ENCODE measurements at places on chromosomes 1 and 21.

GRCh38 chr1:38831731-38832369 lies 27.7 kb downstream of the RRAGC start:
- no peak for DNase-seq

DNA sequence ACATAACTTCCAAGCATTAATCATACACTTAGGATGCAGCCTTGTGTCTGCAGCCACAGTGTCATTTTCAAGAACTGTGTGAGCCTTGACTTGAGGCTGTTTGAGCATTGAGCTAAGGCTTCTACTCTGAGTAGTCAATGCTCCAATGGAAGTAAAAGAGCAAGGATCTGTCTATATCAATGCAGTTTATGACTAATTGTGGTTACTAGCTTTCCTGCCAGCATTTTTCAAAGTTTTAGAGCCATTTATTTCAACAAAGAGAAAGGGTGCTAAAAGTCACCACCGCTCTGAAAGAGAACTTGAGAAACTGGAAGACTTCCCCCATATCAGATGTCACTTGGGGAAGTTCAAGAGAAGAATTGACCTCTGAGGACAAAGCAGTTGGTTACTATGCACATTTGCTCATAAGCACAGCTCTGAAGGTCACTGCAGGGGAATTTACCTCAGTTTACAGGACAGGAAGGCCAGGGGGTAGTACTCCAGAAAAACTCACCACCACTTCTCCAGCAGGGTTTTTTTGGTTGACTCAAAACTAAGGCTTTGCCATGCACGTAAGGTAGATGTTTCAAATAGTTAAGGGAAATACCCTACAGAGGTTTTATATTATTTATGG lies 24.5 kb upstream of the RGS1 start:
- DNase-seq, result peak; percentile 74

DNA sequence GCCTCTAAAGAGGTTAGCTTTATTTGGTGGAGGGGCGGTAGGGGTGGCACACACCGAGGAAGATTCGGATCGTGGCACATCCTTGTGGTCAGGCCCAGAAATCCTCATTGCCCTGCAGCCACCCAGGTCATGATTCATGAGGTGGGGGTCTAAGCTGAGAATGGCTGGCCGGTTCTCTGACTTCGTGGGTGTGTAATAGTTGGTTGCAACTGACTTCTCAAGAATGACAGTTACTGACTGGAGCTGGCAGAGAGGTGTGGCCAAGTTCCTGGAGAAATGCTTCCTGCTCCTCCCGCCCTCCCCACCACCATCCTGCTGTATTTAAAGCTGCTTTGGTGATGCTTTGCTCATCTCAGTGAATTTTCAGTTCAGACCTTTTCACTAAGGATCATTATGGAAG lies 198.6 kb downstream of the KIF26B start:
- DNase-seq, result no peak

DNA sequence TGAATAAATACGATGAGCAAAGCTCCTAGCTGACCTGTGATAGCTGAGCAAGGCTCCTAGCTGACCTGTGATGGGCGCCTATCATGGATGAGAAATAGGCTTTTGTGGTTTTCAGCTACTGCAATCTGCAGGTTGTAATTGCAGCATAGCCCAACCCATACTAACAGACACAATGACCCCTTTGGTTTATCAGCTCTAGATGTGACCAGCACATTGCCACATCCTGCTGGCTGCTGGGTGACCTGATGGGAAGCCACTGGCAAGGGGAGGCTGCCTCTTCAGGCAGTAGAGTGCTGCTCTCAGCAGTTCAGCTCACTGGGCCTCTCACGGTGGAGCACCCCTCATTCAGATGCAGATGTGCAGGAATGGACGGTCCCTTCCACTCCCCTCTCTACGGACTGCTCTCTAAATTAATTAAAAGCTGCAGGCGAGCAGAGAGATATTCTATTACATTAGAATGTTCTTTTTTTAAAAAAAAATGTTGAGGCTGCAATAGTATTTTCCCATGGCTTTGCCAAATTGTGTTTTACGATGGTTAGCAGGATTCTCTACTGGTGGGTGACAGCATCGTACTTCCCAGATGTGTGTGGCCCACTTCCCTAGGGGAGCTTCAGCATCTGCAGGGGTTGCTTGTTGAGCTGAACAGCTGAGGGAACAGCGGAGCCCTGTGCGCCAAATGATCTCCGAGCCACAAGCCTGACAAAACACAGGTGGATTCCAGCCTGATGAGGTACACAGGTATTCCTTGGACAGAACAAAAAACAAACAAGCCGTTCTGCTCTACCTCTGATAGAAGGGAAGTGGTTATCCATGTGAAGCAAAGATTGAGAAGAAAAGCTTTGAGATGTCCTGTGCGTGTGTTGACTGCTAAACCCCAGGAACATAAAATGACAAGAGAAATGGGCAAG lies 65.0 kb downstream of the SYT6 start:
- no peak for DNase-seq

- peak; percentile 46 for DNase-seq
Measured at GRCh38 chr1:1324524-1325287, at the start of the genes CPTP and INTS11. Gene CPTP, plus strand, starts transcription at chr1:1324802. Its CDS starts 2,109 bp downstream, at chr1:1326911. Gene INTS11, minus strand, starts transcription at chr1:1324660. Its CDS starts 52 bp downstream, at chr1:1324608.

DNA sequence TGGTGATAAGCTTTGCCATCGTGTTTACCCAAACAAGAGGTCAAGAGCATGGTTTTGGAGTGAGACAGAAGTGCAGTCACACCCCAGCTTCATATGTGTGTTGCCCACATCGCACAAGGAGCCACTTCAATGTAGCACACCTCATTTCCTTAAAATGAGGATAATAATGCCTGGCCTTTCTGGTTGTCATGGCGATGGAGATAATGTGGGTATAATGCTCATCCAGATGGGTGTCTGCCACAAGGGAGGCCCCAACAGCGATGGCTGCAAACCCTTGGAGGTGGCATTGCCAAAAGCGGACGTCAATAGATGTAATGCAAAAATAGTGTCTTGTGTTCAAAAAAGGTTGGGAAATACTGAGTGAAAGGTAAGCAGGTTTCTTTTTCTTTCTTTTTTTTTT lies 83.1 kb upstream of the AJAP1 start:
- no peak for DNase-seq

DNA sequence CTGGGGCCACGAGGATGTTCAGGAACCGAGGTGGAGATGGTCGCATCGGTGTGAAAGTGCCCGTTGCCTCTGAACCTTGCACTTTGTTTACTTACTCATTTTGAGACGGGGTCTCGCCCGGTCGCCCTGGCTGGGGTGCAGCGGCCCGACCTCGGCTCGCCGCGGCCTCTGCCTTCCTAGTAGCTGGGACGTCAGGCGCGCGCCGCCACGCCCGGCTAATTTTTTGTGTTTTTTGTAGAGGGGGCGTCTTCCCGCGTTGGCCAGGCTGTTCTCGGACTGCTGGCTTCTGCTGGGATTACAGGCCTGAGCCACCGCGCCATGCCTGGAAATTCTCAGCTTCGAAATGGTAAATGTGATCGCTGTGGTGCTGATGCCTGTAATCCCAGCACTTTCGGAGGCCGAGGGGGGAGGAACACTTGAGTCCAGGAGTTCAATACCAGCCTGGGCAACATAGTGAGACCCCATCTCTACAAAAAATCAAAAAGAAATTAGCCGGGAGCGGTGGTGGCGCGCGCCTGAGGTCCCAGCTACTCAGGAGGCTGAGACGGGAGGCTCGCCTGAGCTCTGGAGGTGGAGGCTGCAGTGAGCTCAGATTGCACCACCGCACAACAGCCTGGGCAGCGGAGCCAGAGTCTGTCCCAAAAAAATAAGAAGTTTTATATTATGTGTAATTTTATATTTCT lies 684 bp upstream of the MRPL20 start:
- no peak for DNase-seq

- no peak for DNase-seq
Measured at GRCh38 chr1:152000964-152001630, 7.4 kb upstream of the S100A10 start.

DNA sequence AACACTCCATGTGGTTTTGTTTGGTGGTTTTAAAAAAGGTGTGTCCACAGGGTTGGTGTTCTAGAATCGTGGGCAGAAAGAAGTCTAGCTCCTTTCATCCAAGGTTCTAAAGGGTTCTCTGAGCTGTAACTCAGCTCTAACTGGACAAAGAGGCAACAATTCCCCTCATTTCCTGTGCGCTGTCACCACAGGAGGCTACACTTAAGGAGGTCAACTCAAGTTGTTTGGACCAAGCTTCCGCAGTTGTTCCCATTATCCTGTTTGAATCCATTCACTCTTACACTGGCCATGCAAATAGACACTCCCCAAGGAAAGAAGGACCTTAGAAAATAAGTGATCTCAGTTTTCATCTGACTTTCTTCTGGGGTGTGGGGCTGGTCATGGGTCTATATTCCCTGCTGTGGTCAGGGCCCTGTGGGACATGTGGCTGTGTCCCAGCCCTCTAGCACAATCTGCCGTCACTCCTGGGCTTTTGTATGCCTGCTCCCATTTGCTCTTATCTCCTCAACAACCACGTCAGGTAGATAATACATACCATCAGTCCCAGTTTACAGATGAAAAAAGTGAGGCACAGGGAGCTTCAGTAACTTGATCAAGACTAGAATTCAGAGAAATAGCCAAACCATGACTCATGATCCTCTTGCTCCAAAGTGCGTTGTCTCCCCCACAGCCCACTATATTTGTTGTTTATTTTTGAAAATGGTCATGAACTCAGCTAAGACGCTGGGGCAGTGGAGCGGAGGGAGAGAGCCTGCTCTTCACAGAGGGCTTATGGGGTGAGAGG lies 103.6 kb downstream of the RHOU start:
- DNase-seq, result no peak

- no peak for DNase-seq
Measured at GRCh38 chr1:20153000-20153418, 13.9 kb downstream of the PLA2G2F start.

GRCh38 chr1:157193702-157194391 lies 55.7 kb upstream of the ETV3 start:
- peak; percentile 5 for DNase-seq

GRCh38 chr1:156677616-156678596 lies 699 bp upstream of the NES start:
- no peak for DNase-seq

GRCh38 chr1:165840423-165840822 lies 13.0 kb downstream of the UCK2 start:
- DNase-seq, result no peak

- DNase-seq, result no peak
Measured at GRCh38 chr1:205449750-205450443, 5.9 kb downstream of the BLACAT1 start.

DNA sequence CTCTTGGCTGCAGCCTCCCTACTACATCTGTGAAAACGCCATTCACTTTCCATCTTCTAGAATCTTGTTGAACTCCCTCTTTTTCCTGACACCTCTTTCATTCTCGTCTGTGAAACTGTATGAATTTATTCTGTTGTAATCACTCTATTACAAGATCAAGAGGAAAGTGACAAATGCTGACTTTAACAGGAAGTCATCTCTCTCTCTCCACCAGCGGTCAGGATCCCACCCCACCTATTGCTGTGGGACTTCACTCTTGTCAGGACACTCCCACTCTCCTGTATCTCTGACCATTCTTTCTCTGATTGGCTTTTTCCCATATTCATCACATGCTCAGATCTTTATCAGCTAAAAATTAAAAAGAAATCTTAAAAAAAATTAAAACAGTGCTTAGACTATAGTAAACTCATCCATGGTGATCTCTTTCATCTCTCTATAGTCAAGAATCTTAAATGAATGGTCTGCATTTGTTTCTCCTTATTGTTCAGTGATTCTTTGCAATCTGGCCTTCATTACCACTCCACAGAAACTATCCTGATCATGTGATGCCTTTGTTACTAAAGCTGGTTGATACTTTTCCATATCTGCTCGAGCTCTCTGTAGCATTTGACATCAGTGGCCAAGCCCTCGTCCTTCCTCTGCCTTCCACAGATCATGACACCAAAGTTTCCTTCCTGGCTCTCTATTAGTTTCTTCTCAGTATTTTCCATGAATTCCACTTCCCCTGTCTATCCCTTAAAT lies 113.6 kb downstream of the UCHL5 start:
- no peak for DNase-seq

GRCh38 chr1:77430966-77431690 lies 149.3 kb downstream of the AK5 start:
- no peak for DNase-seq

DNA sequence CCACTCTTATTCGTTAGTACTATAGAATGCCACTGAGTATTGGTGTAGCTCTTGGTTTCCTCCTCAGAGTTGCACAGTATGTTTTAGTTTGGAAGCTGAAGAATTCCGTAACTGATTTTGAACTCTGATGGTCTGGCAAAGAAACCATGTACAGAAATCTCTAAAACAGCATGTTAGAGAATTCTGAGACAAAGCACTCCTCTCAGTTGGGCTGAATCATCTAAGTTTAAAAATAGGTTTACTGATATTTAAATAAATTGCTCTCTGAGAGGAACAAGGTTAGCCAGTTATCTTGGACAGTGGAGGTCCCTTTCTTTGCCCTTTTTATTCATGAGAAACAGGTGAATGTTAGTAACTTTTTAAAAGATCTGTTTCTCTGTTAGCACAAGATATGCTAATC lies 43.8 kb downstream of the NCF2 start:
- no peak for DNase-seq

- no peak for DNase-seq
Measured at GRCh38 chr1:61132645-61133334, 50.4 kb downstream of the NFIA start.

- no peak for DNase-seq
Measured at GRCh38 chr1:100404821-100405220, 52.5 kb downstream of the CDC14A start.

GRCh38 chr1:108961752-108962486 lies 1.4 kb downstream of the CLCC1 start:
- DNase-seq, result no peak

DNA sequence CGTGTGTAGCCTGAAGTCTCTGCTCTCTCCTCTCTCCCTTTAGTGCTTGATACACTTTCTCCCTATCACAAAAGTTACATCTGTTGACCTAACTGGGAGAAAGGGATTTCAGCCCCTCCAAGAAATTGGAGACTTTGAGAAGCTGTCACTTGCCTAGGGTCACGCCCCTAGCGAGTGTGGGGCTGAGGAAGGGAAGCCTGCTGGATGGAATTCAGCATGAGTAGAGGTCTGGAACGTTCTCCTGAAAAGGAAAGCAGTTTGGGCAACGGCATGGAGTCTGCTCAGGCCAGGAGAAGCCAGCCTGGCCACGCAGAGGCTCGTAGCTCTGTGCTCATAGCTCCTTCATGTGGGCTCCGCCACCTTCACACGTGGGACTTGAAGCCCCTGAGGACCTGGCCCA lies 22.4 kb downstream of the COL16A1 start:
- DNase-seq, result no peak

DNA sequence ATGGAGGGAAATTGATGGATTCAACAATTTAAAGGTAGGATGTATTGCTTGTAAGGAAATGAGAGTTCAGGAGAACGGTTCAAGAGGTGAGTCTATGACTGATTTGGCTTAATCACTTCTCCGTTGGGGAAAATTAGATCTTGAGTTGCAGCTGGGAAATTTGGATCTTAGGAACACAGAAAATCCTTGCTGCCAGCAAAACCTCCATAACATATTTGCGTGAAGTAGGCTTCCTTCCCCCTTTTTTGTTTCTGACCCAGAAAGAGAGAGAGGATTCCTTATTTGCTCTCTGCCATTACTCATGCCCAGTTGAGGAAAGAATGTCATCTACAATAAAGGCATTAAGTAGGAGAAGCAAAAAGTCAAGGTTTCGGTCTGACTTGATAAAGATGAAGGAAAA lies 73.5 kb upstream of the PDC start:
- no peak for DNase-seq
